ENCODE measurements at places on chromosomes 7 and 10. TPM values are rescaled to one million over a fixed set of nuclear protein-coding genes. Genes with fewer than 3 reads are reported as not detected.
A peak's percentile ranks its signal among the peaks of the same experiment; 100 is the strongest.

The LRRC72 gene
- total RNA-seq = not detected

The LRRD1 gene
- not detected for total RNA-seq

The SLC4A2 gene
- 178 TPM for total RNA-seq

The SEMA3C gene
- 37.2 TPM for total RNA-seq

DNA sequence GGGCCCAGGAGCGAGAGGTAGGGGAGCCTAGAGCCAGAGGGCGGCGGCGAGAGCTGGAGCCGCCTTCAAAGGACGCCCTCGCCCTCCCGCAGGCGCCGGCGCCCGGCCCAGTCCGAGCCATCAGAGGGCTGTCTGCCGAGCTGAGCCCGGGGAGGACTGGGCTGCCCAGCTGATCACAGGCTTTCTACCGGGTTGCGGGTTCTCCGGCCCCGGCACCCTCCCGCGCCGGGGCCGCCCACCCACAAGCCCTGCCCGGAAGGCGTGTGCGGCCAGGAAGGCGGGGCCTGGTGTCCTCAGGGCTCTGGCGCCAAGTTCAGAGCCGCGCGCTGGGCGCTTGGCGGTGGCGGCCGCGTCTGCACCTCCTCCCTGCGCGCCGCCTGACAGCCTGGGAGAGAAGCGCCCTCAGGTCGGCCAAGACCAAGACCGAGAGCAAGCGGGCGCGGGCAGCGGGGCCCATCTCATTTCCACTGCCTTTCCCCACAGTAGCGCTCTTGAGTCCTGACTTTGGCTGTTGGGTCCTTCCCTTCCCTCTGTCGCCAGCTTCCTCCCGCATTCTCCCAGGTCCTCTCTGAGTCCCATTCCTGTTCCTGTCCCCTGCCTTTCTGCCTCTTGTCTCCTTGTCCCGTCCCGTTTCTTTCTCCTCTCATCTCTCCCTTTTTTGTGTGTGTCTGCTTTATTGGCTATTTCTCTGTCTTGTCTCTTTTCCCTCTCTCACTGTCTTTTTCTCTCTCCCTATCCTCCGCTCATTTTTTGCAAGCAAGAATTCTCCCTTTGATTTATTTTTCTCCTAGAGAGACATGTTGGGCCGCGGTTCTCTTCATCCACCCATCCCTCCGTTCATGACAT, 60.6 kb upstream of the MSMB start:
- no peak overlapping the region for H3K27ac ChIP-seq
- H3K27me3 ChIP-seq = no peaks in the 10 kb centered on the region
- H3K4me3 ChIP-seq = peak overlapping the region; percentile 40
- peaks cover 6% of the 10 kb centered on the region for H3K4me1 ChIP-seq
- peak; percentile 84 for DNase-seq
- no peaks in the 10 kb centered on the region for H3K36me3 ChIP-seq

DNA sequence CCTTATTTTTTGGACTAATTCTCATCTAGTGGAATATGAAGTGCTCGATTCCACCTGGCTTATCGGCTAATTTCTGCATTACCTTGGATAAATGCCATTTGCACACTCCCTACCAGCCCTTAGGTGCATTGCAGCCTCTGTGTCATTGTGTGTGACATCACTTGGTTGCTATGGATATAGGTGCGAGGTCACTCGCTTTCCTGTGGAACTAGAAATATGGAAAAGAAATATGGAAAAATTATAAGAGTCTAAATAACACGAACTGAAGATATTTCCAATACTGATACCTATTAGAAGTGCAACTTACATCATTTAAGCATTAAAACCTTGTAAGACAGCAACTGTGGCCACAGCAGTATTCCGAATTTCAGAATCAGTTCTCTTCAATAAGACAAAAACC, 2.0 kb downstream of the YWHAG start:
- H3K27me3 ChIP-seq = no peaks in the 10 kb centered on the region
- no peak overlapping the region for H3K27ac ChIP-seq
- peaks cover 8% of the 10 kb centered on the region for H3K36me3 ChIP-seq
- H3K4me3 ChIP-seq = peak overlapping the region; percentile 98

DNA sequence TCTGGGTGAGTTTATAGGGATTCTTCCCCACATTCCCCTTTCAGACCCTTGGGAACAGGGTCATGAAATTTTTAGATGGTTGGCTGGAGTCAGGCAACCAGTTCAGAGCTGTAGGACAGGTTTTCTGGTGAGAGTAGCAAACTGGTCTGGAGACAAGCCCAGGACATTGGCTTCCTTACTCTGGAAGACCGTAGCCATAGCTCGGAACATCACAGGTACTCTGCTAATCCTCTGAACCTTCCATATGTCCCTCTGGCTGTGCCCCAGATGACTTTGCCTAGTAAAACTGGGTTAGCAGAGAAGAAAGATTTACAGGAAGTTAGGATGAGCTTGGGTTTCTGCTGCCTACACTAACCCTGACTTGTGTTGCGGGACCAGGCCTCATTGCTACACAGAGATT, 104.5 kb upstream of the MKLN1 start:
- H3K36me3 ChIP-seq = no peaks in the 10 kb centered on the region
- H3K27ac ChIP-seq = no peak overlapping the region
- no peak for DNase-seq
- no peaks in the 10 kb centered on the region for H3K27me3 ChIP-seq
- no peak overlapping the region for H3K4me3 ChIP-seq

DNA sequence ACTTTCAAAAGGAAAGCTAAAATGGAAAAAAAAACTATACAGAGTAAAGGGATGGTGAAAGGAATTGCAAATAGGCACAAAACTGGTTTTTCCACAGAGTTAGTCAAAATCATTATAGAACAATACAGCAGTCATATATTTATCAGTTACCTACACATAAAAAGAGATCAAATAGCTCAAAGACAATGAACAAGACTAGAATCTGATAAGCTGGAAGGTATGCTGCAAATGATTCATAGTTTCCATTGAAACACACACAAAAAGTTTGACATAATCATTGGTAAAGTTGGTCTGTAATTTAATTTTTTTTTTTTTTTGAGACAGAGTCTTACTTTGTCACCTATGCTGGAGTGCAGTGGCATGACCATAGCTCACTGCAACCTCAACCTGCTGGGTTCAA, 92.4 kb upstream of the SGCE start:
- H3K27me3 ChIP-seq = no peaks in the 10 kb centered on the region
- H3K4me3 ChIP-seq = no peak overlapping the region
- H3K4me1 ChIP-seq = no peaks in the 10 kb centered on the region
- no peak overlapping the region for H3K27ac ChIP-seq
- no peak for DNase-seq

- H3K27ac ChIP-seq = no peak overlapping the region
- no peak overlapping the region for H3K4me3 ChIP-seq
- DNase-seq = peak; percentile 47
- H3K4me1 ChIP-seq = no peaks in the 10 kb centered on the region
- H3K36me3 ChIP-seq = no peaks in the 10 kb centered on the region
These were observed 205.9 kb upstream of the PPP2R2D start for GRCh38 chr10:131694781-131695495.

GRCh38 chr10:50362547-50363125, 111.3 kb upstream of the ASAH2 start:
- no peak for DNase-seq
- no peak overlapping the region for H3K27ac ChIP-seq
- H3K4me1 ChIP-seq = peaks cover 32% of the 10 kb centered on the region
- no peak overlapping the region for H3K4me3 ChIP-seq
